ENCODE measurements at places on chromosomes 2 and 18.

- DNase-seq = no peak
Measured at GRCh38 chr18:11885278-11885947, 22.7 kb downstream of the MPPE1 start.

DNA sequence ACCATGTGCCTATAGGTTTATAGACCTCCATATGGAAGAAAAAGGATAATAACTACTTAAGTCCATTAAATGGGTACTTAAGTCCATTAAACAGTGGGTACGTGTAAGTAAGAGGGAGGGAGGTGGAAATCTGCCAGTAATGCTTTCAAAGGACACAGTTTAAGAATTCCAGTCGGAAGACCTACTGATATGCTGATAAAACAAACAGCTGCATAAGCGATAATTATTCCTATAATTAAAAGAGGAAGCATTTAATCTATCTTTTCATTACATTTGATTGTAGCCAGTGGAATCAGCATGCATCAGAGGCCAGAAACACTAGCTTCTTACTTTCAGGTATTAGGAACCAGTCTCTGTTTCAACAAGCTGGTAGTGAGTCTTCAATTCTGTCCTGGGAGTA, 96.4 kb upstream of the DDX18 start:
- no peak for DNase-seq

- no peak for DNase-seq
Measured at GRCh38 chr2:24539258-24539657, 48.2 kb downstream of the NCOA1 start.

- no peak for DNase-seq
Measured at GRCh38 chr18:79353267-79353666, 42.5 kb upstream of the NFATC1 start.

Measured in activated naive CD4-positive, alpha-beta T cell treated with anti-CD3 and anti-CD28 coated beads, Interleukin-2, amount 10 ng/mL, durations not matched to agents 7 days and 5 days (primary cell).